ENCODE measurements at places on chromosomes 16 and 17.

DNA sequence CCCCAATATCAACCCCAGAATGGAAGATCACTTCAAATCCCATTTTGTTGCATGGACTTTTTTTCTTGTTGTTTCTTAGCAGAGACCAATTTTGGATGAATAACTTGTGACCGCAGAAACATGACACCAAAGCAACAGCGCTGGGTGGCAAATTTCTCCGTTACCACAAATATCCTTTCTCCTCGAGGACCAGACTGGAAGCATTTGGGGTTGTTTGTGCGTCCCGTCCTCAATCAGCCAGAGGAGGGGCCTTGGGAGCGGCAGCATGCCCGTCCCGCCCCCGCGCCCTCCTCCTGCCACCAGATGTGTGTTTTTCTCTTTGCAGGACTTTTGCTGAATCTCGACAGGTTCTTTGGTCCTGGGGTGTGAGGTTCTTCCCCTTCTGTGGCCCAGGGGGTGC is 282.5 kb upstream of the FOXF1 start:
- DNase-seq, result no peak

GRCh38 chr16:11350921-11351335 is 5.7 kb downstream of the RMI2 start:
- DNase-seq, result no peak

GRCh38 chr17:61230972-61231820 is 168.4 kb upstream of the TBX2 start:
- no peak for DNase-seq

DNA sequence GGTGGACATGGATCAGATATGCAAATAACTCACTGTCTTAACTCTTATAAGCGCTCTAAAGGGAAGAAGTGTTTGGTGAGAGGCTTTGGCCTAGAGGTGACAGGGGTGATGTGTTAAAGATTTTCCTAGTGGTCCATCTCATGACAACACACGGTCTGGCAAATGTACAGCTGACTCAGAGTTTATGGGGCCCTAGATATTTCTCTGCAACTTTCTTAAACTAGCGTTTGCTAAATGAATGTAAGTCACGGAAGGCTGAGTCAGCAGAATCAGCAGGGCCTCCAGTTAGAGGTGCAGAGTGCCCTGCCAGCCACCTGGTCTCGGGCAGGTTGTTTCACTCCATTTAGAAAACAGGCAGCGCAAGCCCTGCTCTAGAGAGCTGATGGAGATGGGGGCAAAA is 40.1 kb downstream of the CLEC16A start:
- DNase-seq, result no peak

DNA sequence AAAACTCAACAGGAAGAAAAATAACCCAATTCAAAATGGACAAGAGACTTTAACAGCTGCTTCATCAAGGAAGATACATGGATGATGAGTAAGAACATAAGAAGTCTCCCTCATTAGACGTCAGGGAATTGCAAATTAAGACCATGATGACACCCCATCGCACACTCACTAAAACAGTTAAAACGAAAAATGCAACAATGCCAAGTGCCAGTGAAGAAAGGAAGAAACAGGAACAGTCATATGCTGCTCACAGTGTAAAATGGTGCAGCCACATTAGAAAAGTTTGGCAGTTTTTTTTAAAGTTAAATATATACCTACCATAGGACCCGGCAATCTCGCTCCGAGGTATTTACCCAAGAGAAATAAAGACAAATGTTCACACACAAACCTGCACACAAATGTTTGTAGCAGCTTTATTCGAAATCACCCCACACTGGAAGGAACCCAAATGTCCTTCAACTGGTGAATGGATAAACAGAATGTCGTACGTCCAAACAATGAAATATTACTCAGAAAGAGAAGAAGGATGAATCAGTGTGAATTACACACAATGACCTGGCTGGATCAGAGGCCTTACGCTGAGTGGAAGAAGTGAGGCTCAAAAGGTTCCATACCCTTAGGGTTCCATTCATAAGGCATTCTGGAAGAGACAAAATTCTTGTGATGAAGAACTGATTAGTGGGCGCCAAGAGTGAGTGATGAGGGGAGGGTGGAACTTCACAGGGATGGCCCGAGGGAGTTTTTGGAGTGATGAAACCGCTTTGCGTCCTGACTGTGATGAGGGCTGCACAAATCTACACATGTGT is 110.3 kb downstream of the C16orf95 start:
- DNase-seq, result no peak

DNA sequence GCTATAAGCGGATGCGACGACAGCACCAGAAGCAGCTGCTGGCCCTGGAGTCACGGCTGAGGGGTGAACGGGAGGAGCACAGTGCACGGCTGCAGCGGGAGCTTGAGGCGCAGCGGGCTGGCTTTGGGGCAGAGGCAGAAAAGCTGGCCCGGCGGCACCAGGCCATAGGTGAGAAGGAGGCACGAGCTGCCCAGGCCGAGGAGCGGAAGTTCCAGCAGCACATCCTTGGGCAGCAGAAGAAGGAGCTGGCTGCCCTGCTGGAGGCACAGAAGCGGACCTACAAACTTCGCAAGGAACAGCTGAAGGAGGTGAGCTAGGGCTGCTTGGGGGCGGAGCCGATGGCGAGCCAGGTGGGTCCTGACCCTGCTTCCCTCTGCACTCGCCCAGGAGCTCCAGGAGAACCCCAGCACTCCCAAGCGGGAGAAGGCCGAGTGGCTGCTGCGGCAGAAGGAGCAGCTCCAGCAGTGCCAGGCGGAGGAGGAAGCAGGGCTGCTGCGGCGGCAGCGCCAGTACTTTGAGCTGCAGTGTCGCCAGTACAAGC is 10.1 kb downstream of the HIRIP3 start:
- no peak for DNase-seq
